ENCODE measurements at places on chromosomes 7 and 10. TPM values are rescaled to one million over a fixed set of nuclear protein-coding genes. Genes with fewer than 3 reads are reported as not detected.

The HSPA12A gene
- total RNA-seq, result 7.5 TPM

The FOXI2 gene
- total RNA-seq, result not detected

The GIMAP8 gene
- 32.3 TPM for total RNA-seq

The SNCG gene
- 6.4 TPM for total RNA-seq

The TMEM213 gene
- total RNA-seq, result 0.49 TPM

The STYXL1 gene
- 24.9 TPM for total RNA-seq

The GNG11 gene
- 1.0 TPM for total RNA-seq

The C10orf62 gene
- not detected for total RNA-seq

The LAMB4 gene
- 0.79 TPM for total RNA-seq

The TMEM176A gene
- 67.9 TPM for total RNA-seq

The CPXM2 gene
- total RNA-seq, result 0.61 TPM

The AGMO gene
- total RNA-seq, result 0.17 TPM

The SLC16A12 gene
- total RNA-seq, result 3.4 TPM

The KLF14 gene
- total RNA-seq, result 0.20 TPM

The FFAR4 gene
- total RNA-seq, result 6.8 TPM

The ZNF248 gene
- 11.4 TPM for total RNA-seq

The CYP2E1 gene
- total RNA-seq, result 17.8 TPM

The IFIT1B gene
- total RNA-seq, result not detected

The ACTR1A gene
- 86.4 TPM for total RNA-seq

The TRIM4 gene
- 107 TPM for total RNA-seq

The METTL2B gene
- 24.5 TPM for total RNA-seq

The OR2A2 gene
- not detected for total RNA-seq

The ICA1 gene
- 71.2 TPM for total RNA-seq

The EPDR1 gene
- 107 TPM for total RNA-seq

The PODXL gene
- 108 TPM for total RNA-seq

The OR2A7 gene
- total RNA-seq, result 9.4 TPM

The CPVL gene
- total RNA-seq, result 47.4 TPM

The ADRB1 gene
- 18.9 TPM for total RNA-seq

The VAX1 gene
- not detected for total RNA-seq

The COPS6 gene
- 23.4 TPM for total RNA-seq

The PRPS1L1 gene
- total RNA-seq, result not detected

The PTN gene
- total RNA-seq, result 3.1 TPM

The OR9A2 gene
- total RNA-seq, result not detected

The TMEM26 gene
- 0.30 TPM for total RNA-seq

The STEAP1 gene
- total RNA-seq, result 3.3 TPM

The SFXN3 gene
- total RNA-seq, result 70.9 TPM

The SLC16A9 gene
- total RNA-seq, result not detected

The PWWP2B gene
- total RNA-seq, result 31.6 TPM
